Activated naive CD8-positive, alpha-beta T cell treated with anti-CD3 and anti-CD28 coated beads, Interleukin-2, amount 10 ng/mL, durations not matched to agents 7 days and 5 days (primary cell): ENCODE measurements at places on chromosomes 4 and X.
A peak's percentile ranks its signal among the peaks of the same experiment; 100 is the strongest.

GRCh38 chrX:142251202-142251601, 46.1 kb upstream of the MAGEC2 start:
- H3K36me3 ChIP-seq, result no peaks in the 10 kb centered on the region
- H3K27ac ChIP-seq, result no peak overlapping the region
- no peaks in the 10 kb centered on the region for H3K27me3 ChIP-seq
- no peak for DNase-seq
- no peak overlapping the region for H3K4me3 ChIP-seq

GRCh38 chrX:37470711-37471110, 100.8 kb upstream of the LANCL3 start:
- DNase-seq, result no peak
- no peaks in the 10 kb centered on the region for H3K36me3 ChIP-seq
- no peak overlapping the region for H3K27ac ChIP-seq
- H3K27me3 ChIP-seq, result no peaks in the 10 kb centered on the region
- H3K4me1 ChIP-seq, result no peaks in the 10 kb centered on the region

DNA sequence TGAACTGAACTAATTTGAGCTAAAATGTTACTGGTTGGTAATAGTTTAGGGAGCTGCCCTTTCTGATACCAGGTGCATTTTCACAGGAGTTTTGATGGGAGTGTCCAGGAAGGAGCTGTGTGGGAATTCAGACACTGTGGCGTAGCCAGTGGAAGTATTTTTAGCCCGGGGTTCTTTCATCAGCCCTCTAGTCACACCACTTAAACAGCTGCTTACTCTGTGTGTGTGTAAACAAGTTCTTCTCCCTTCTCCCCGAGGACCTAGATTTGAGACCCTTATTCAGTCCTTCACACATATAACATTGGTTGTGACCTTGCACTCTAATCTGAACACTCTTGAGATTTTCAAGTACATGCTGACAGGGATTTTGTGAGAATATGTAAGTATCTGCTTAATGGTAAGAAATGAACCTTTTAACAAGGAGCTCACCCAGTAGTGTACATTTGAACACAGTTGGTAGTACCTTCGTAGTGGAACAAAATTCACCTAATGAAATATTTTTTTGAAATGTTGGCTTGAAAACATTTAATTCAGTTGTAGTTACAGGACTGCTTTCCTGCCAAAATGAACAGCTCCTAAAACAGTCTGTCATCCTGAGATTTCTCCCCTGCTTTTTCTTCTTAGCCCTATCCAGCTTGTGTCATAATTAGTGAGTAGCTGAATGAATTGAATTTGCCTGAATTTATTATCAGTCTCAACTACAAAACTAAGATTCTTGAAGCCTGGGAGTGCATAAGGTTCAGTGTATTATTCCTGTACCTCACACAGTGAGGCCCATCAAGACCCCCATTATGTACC, 61.8 kb downstream of the BMPR1B start:
- H3K4me3 ChIP-seq, result no peak overlapping the region
- H3K27ac ChIP-seq, result no peak overlapping the region
- no peak for DNase-seq
- H3K4me1 ChIP-seq, result no peaks in the 10 kb centered on the region
- no peaks in the 10 kb centered on the region for H3K36me3 ChIP-seq

GRCh38 chrX:31258166-31258565, 186.3 kb upstream of the FTHL17 start:
- H3K4me3 ChIP-seq, result no peak overlapping the region
- no peaks in the 10 kb centered on the region for H3K27me3 ChIP-seq
- DNase-seq, result no peak
- no peak overlapping the region for H3K27ac ChIP-seq
- H3K36me3 ChIP-seq, result no peaks in the 10 kb centered on the region

GRCh38 chr4:146143888-146144287, 31.6 kb upstream of the LSM6 start:
- DNase-seq, result no peak
- H3K4me1 ChIP-seq, result no peaks in the 10 kb centered on the region
- no peak overlapping the region for H3K4me3 ChIP-seq
- H3K27ac ChIP-seq, result no peak overlapping the region

GRCh38 chrX:29542152-29542551, 673.2 kb upstream of the MAGEB2 start:
- no peaks in the 10 kb centered on the region for H3K36me3 ChIP-seq
- H3K4me1 ChIP-seq, result no peaks in the 10 kb centered on the region
- no peak overlapping the region for H3K27ac ChIP-seq
- DNase-seq, result no peak
- H3K4me3 ChIP-seq, result no peak overlapping the region
- H3K27me3 ChIP-seq, result no peaks in the 10 kb centered on the region

DNA sequence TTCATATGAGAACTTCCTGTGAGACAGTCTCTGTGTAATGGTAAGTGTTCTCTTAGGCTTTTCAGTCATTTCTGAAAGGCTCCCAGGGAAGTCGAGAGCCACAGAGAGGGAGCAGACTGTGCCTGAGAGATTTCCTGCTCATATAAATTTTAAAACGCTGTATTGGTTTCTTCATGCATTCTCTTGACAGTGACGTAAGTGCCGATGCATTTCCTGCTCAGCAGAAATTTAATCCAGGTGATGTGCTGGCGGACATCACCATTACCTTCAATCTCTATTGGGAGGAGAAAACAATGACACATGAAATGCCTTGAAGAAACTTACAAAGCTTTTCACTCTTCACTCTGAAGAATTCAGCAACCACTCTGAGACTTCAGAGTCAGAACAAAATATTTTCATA, 383.6 kb downstream of the BMPR1B start:
- H3K27ac ChIP-seq, result no peak overlapping the region
- no peak overlapping the region for H3K4me3 ChIP-seq
- H3K4me1 ChIP-seq, result no peaks in the 10 kb centered on the region

DNA sequence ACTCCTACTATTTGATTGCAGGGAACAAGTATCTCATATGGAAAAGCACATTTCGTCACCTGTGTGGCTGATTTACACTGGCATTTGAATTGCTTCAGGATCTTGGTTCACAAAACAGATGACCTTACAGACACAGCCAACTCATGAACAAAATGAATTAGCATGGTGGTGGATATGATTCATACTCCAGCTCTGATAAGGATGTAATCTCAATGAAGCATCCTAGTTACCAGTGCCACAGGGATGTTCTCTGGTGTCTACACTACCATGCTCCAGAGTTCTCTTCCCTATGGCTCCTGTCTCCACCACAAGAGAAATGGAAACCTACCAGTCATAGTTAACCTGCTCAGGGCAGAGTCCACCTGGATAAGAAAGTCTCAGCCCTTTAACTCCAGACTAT, 40.7 kb downstream of the TEC start:
- DNase-seq, result no peak
- no peak overlapping the region for H3K4me3 ChIP-seq

DNA sequence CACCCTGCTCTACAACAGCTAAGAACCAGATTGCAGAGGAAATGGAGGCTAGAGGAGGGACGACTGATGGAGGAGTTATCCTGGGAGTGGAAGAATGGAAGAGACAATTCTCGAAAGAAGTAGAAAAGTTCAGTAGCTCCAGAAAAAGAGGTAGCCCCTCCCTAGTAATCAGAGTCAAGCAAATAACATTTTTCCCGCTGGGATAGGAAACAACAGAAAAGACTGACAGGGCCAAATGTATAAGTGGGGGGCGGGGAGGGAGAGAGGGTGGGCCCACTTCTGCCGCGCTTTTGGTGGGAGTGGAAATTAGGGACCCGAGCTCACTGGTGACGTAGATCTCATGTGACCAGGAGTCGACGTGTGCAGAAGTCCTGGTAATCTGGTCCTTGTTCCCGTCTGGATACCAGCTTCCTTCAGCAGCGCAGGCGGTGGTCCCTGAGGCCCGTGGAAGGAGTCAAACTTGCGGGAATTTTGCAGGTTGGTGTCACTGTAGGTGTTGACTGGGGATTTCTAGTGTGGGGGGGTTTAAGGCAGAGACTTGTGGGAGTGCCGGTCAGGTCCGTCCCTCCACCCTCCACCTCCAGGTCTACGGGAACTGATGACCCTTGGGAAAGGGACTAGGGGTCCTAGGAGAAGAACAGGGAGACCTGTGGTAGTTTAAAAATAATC, at the start of gene TCEAL9:
TCEAL9 (plus strand) TSS at position 377 of the 669 bp plus-strand sequence. CDS start 1,179 bp downstream, outside the sequence.
- no peak for DNase-seq
- H3K27ac ChIP-seq, result peak within 1 kb of the TSS; percentile 73
- no peaks in the 10 kb centered on the region for H3K36me3 ChIP-seq
- H3K4me1 ChIP-seq, result peaks cover 6% of the 10 kb centered on the region
- H3K27me3 ChIP-seq, result peaks cover 5% of the 10 kb centered on the region

DNA sequence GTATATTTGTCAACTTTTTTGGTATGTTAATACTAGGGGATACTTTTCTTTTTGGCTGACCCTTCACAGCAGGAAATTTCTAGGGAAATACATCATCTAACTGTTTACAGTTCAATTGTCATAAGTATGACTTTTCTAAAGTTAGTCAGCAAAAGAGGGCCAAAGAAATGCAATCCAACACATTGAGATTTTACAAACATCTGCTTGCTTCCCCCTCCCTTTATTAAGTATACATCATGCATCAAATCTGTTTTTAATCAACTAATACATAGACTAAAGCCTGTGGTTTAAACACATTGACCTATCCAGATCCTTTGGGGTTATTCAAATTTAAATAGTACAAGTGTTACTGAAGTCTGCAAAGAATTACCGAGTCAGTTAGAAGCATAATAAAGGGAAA, 93.9 kb downstream of the MID1 start:
- no peak for DNase-seq
- no peaks in the 10 kb centered on the region for H3K27me3 ChIP-seq
- no peaks in the 10 kb centered on the region for H3K4me1 ChIP-seq
- H3K36me3 ChIP-seq, result no peaks in the 10 kb centered on the region
- no peak overlapping the region for H3K4me3 ChIP-seq

DNA sequence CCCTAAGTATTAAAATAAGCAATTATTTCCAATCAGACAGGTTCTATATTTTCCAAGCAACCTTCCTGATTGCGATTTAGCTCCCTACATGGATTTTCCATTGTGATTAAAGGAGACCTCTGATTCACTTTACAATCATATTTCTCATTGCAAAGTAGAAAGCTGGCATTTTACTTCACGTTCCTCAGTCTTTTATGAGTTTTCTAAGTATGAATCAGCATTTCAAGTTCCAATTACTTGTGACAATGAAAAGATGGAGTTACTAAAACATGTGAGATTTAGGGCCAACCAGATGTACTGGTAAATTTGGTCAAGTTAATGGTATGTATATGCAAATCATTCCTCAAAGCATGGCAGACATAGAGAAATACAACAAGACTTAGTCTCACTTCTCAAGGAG, 206.2 kb downstream of the KCNIP4 start:
- H3K27ac ChIP-seq, result no peak overlapping the region
- no peaks in the 10 kb centered on the region for H3K27me3 ChIP-seq
- H3K36me3 ChIP-seq, result no peaks in the 10 kb centered on the region
- no peaks in the 10 kb centered on the region for H3K4me1 ChIP-seq
- DNase-seq, result no peak

GRCh38 chr4:137608085-137608484, 75.8 kb upstream of the PCDH18 start:
- no peaks in the 10 kb centered on the region for H3K4me1 ChIP-seq
- H3K36me3 ChIP-seq, result no peaks in the 10 kb centered on the region
- peaks cover under 1% of the 10 kb centered on the region for H3K27me3 ChIP-seq
- no peak overlapping the region for H3K4me3 ChIP-seq

- no peak overlapping the region for H3K27ac ChIP-seq
- no peak overlapping the region for H3K4me3 ChIP-seq
- H3K27me3 ChIP-seq, result peaks cover 6% of the 10 kb centered on the region
Measured at GRCh38 chrX:132940727-132941327, 17.6 kb downstream of the HS6ST2 start.

DNA sequence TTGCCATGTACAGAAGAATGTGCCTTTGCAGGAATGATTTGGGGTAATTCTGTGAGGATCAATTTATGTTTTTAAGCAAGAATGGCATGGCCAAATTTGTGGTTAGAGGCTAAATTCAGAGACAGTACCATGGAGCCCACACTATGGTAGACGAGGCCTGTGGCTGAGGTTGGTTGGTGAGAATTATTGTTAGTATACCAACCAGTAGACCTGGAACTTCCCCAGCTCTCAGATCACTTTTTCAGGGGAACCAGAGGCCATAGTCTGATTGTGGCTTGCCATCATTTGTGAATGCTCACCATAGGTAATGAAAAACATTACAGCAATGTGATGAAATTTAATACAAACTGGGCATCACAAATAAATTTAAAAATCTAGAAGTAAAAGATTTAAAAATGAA, 56.3 kb downstream of the SHISA3 start:
- no peak overlapping the region for H3K27ac ChIP-seq
- no peaks in the 10 kb centered on the region for H3K27me3 ChIP-seq
- peaks cover 18% of the 10 kb centered on the region for H3K36me3 ChIP-seq
- H3K4me3 ChIP-seq, result no peak overlapping the region

DNA sequence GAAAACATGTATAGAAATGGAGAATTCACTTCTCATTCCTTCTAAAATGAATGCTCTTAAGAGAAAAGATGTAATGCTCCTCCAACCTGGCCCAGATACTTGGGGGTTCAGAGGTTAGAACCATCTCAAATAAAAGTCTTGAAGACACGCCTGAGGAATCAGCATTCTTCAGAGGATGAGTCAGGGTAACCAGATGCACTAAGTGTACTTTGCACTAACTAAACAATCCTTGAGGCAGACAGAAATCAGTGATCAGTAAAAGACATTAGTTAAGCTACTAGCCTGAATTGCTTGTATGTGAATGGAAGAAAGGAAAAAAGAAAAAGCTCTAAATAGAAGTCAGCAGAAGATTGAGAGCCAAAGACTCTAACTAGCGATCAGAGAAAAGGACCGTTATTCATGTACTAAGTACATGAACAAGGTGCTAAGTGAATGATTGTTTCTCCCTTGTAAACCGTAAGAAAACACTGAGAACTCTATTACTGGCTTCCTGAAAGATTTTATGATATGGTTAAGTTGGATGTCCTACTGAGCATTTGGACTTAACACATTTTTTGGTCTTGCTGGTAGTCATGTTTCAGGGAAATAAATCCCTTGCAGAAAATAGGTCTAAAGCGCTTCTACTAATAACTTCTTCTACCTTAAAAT, 738.3 kb downstream of the STPG2 start:
- H3K27ac ChIP-seq, result no peak overlapping the region
- H3K4me3 ChIP-seq, result no peak overlapping the region
- no peaks in the 10 kb centered on the region for H3K4me1 ChIP-seq
- no peaks in the 10 kb centered on the region for H3K27me3 ChIP-seq
- DNase-seq, result no peak
- H3K36me3 ChIP-seq, result no peaks in the 10 kb centered on the region

GRCh38 chr4:138919094-138919936, 96.3 kb upstream of the NOCT start:
- no peak overlapping the region for H3K27ac ChIP-seq
- H3K27me3 ChIP-seq, result peaks cover 6% of the 10 kb centered on the region
- H3K4me3 ChIP-seq, result no peak overlapping the region
- DNase-seq, result peak; percentile 47
- H3K4me1 ChIP-seq, result peaks cover 2% of the 10 kb centered on the region
- H3K36me3 ChIP-seq, result no peaks in the 10 kb centered on the region

DNA sequence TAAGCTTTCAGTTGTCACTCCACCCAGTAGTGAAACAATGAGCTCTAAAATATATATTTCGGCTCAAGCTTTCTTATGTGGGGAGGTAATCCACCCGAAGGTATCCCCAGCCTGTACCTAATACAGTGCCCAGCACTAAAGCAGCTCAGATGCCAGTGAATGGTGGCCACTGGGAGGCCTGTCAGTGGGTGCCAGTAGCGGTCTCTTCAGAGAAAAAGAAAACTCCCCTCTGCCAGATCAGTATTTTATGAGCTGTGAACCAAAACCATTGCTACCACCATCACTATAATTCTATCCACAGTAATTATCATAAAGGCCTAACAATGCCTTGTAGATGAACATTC, 835 bp upstream of the NFKB1 start:
- H3K4me3 ChIP-seq, result peak overlapping the region; percentile 89
- H3K36me3 ChIP-seq, result peaks cover 26% of the 10 kb centered on the region
- no peaks in the 10 kb centered on the region for H3K27me3 ChIP-seq
- peaks cover 17% of the 10 kb centered on the region for H3K4me1 ChIP-seq
- H3K27ac ChIP-seq, result peak overlapping the region; percentile 90
